ENCODE measurements at places on chromosomes 1 and 21.

- DNase-seq, result no peak
Observed at GRCh38 chr1:227786673-227787512, 28.6 kb upstream of the PRSS38 start.

DNA sequence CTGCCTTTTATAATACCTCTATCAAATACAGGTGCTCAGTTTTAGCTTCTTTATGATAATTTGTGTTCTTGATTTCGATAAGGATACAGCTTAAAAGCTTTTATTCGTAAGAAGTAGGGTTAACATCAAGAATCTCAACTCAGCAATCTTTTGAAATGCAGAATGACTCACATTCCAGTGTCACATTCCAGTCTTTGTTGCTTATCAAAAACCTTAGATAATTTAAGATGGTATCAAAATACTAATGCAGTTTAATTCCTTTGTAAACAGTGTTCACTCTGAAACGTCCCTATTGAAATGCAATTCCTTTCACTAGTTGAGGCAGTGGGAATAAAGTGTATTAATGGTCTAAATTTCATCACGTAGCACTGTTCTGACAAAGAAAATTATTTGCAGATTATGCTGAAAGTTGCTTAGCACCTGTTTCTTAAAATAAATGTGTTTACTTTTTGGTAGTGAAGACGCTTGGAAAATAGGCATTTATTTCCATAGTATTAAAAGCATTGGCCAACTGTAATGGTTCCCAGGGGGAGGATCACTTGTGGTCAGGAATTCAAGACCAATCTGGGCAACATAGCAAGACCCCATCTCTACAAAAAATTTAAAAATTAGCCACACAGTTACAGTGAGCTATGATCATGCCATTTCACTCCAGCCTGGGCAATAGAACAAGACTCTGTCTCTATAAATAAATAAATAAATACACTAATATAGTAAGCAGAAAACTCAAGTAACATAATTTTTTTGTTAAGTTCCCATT lies 10.1 kb upstream of the CNN3 start:
- DNase-seq, result no peak

- DNase-seq, result no peak
Observed at GRCh38 chr1:155236451-155236850, 18.8 kb downstream of the ENTREP3 start.

- no peak for DNase-seq
Observed at GRCh38 chr1:165574295-165574694, 30.5 kb downstream of the LRRC52 start.

GRCh38 chr1:176789571-176790090 lies 326.7 kb downstream of the PAPPA2 start:
- peak; percentile 31 for DNase-seq

- DNase-seq, result no peak
Observed at GRCh38 chr1:8879922-8880676, 1.6 kb upstream of the ENO1 start.
